ENCODE measurements at places on chromosomes 2 and 18. TPM values are rescaled to one million over a fixed set of nuclear protein-coding genes. Genes with fewer than 3 reads are reported as not detected.

ANKRD30B gene
- 3.6 TPM for total RNA-seq

ITGB1BP1 gene
- total RNA-seq = 97.3 TPM

DNA sequence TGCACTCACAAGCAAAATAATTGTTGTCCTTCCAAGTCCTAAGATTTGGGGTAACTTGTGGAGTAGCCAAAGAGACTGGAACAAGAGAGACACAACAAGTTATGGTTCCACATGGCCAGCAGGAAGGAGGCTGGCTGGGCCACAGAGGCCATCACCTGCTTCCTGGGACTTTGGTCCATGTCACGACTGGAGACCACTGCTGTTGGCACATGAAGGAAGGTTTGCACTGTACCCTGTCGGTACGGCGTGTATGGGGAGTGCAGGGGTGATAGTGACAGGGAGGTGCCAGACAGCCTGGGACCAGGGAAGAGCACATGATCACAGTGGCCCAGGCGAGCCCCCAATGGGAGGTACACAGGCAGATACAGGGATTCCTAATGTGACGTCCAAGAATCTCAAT is 15.5 kb downstream of the SLC66A2 start:
- H3K4me1 ChIP-seq = no peaks in the 10 kb centered on the region
- H3K36me3 ChIP-seq = peaks cover 89% of the 10 kb centered on the region
- no peak overlapping the region for H3K4me3 ChIP-seq

GRCh38 chr2:185456517-185456916 is 282.1 kb upstream of the FSIP2 start:
- no peaks in the 10 kb centered on the region for H3K36me3 ChIP-seq
- H3K4me3 ChIP-seq = no peak overlapping the region
- no peak overlapping the region for H3K27ac ChIP-seq
- H3K4me1 ChIP-seq = no peaks in the 10 kb centered on the region
- H3K27me3 ChIP-seq = no peaks in the 10 kb centered on the region

DNA sequence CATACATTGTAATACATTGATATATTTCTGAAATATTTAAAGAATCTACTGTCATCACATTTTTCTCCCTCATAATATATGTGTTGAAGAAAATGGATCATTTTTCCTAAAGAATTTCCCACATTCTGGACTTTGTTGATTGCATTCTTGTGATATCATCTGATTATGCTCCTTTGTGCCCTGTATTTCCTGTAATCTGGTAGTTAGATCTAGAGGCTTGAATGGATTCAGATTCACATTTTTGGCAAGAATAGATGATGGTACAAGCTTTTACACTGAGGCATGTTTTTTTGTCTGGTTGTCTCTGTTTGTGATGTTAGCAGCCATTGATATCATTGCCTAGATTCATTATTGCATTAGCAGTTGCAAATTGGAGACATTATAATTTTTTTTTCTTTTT is 13.4 kb downstream of the UBXN2A start:
- H3K27me3 ChIP-seq = no peaks in the 10 kb centered on the region
- no peaks in the 10 kb centered on the region for H3K4me1 ChIP-seq
- no peak overlapping the region for H3K27ac ChIP-seq
- H3K4me3 ChIP-seq = no peak overlapping the region
- H3K36me3 ChIP-seq = peaks cover 12% of the 10 kb centered on the region
- DNase-seq = no peak

DNA sequence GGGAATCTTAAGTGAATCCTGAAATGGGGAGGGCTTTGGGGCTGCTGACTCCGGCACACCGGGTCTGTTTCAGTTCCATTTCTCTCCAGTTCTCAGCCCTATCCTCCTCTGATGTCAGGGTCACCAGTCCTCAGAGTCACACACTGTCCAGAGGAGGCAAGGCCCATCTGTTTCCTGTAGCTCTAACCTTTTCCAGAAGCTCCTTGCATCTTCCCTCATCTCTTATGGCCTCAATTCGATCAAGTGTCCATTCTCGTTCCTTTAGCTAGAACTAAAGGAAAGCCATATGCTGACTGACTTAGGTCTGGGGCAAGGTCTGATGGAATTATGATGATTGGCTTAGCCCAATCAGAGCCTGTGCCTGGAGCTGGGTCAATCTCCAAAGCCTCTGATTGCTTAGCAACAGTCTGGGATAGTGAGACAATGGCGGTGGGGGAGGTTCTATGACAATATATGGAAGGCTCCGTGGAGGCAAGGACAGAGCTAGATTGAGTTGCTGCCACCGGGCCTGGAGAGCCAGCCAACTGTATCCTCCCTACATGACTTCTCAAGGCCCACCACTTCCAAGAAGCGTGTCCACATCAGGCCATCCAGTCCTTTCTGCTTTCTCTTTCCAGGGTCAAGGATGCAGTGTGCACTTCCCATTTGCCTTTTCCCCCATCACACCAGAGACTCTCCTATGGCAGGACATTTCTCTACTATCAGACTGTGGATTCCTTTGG is 5.2 kb downstream of the ANKRD53 start:
- no peaks in the 10 kb centered on the region for H3K4me1 ChIP-seq
- DNase-seq = no peak
- H3K27me3 ChIP-seq = no peaks in the 10 kb centered on the region
